ENCODE measurements at places on chromosomes 5 and 9.

GRCh38 chr5:10400831-10401230, 40.8 kb upstream of the ROPN1L start:
- no peak for DNase-seq

- DNase-seq: no peak
These were observed 2.9 kb upstream of the REEP2 start for GRCh38 chr5:138435943-138436342.

GRCh38 chr5:162685302-162685701, 617.7 kb downstream of the GABRG2 start:
- no peak for DNase-seq

DNA sequence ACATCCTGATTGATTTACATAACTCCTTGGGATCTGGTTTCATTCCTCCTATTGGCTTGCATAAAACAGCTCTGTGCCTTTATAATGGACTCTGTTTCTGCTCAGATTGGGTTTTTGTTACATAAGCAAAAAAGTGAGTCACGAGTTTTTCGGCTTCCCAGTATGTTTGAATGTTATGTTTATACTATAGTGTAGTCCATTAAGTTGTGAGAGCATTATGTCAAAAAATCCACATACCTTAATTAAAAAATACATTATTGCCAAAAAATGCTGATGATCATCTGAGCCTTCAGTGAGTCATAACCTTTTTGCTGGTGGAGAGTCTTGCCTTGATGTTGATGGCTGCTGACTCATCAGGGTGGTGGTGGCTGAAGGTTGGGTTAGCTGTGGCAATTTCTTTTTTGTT, 144.6 kb downstream of the CCDC171 start:
- no peak for DNase-seq

DNA sequence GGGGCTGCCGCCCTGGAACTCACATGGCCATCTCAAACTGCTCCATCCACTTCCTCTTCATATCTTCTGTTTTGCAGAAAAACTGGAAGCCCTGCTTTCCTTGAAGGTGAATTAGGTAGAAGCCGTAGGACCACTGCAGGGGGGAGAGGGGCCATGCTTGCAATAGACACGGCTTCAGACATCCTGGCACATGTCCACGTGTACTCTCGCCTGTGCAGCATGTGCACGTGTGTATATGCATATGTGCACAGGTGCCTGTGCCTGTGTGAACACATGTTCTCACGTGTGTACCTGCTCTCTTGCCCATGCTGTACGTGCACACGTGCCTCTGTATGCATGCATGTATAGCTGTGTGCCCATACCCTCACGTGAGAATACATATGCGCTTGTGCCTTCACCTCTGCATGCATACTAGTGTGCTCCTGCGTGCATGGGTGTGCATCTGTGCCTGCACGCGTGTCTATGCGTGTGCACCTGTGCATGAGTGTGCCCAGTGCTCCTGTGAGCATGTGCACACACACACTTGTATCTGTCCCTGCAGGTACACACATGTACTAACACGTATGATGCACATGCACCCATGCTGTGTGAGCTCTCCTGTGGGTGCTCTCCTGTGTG, 47.7 kb upstream of the SARDH start:
- DNase-seq: no peak

GRCh38 chr5:118249386-118249785, 739.0 kb downstream of the DTWD2 start:
- DNase-seq: no peak

DNA sequence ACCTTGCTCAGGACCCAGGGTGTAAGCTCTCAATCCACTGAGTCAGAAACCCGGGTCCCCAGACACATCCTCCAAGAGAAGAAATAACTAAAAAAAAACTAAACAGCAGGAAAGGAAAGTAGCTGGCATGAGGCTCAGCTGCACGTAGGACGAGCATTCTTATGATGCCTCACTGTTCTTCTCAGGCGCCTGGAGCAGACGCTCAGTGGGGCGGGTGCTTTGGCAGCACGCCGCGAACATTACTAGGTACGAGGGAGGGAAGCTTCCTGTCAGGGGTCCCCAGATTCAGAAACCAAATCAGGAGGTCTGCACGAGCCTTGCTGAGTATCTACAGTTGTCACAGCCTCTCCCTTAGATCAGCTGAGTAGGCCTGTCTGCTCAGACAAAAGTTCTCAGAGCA, 85.8 kb downstream of the SECISBP2 start:
- no peak for DNase-seq

DNA sequence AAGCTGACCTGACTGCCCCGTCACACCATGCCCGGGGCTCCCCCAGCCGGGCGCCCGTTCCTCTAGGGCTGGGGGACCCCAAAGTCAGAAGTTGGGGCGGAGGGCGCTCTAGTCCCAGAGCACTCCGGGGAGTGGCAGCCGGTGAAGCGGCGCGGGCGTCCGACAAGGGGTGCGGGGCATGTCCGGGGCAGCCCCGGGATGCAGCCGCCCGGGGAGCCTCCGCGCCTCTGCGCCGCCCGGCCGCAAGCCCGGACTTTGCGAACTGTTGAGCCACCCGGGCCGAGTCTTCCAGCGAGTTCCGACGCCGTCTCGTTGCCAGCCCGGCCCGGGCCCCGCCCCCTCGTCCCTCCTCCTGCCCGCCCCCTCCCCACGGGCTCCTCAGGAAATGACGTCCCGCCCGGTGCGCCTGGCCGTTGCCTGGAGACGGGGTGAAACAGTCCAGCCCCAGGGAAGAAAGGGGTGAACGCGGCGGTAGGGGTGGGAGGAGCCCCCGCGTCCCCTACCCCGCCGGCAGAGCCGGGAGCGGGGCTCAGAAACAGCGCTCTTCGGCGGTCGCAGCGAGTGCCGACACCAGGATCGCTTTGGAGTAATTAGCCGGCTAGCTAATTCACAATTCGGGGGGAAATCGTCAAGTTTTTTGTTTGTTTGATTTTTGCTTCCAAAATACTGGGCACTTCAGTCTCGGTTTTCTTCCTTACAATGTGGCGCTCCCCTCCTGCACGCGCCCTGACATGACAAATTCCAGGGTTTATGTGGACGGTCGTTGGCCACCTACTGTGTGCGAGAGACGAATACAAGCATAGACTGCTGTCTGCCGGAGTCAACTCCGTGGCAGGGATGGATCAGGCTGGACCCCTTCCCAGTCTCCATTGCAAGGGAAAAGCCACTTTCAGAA, at the start of gene WHRN:
TSS of gene WHRN (minus strand) at position 287 of the 895 bp plus-strand sequence. CDS start 672 bp downstream, outside the sequence.
- peak; percentile 93 for DNase-seq

- no peak for DNase-seq
These were observed 34.9 kb downstream of the BICD2 start for GRCh38 chr9:92729735-92730155.

DNA sequence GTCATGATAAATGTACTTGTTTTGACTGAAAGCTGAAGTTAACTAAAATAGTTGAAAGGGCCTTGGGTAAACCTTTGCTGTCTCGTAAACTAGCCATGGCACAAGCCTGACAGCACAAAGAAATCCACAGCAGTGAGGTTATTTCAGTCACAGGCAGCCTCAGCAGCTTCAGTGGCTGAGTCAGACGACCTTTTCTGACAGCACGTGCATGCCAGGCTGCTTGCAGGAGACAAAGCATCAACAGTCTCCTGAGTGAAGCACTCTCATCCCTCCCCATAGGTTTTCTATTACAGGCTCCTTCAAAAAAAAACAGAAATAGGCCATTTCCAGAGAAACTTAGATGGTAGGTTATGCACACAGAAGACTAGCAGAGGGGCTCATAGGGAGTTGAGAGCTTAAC, 34.6 kb downstream of the OXCT1 start:
- no peak for DNase-seq

DNA sequence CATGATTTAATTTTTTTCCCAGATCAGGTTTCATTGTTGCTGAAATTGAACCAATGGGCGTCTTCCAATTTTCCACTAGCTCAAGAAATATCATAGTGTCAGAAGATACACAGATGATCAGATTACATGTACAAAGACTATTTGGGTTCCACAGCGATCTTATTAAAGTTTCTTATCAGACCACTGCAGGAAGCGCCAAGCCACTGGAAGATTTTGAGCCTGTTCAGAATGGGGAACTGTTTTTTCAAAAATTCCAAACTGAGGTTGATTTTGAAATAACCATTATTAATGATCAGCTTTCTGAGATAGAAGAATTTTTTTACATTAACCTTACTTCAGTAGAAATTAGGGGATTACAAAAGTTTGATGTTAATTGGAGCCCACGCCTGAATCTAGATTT, 251.6 kb downstream of the ADGRV1 start:
- DNase-seq: no peak

DNA sequence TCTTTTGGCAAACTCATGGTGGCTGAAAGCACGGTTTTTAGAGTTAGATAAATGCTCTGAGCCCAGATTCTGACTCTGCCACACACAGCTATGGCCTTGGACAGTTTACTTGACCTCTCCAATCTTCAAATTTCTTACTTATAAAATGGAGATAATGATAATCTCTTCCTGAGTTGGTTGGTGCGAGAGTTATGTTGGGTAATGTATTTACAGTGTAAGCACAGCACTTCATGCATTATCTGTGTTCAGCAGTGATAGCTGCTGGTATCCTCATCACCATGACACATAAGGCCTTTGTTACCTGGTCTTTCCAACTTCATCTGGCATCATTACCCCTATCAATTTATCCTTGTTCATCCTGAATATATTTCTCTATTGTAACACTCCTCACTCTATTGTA, 178.8 kb upstream of the ELL2 start:
- DNase-seq: no peak

DNA sequence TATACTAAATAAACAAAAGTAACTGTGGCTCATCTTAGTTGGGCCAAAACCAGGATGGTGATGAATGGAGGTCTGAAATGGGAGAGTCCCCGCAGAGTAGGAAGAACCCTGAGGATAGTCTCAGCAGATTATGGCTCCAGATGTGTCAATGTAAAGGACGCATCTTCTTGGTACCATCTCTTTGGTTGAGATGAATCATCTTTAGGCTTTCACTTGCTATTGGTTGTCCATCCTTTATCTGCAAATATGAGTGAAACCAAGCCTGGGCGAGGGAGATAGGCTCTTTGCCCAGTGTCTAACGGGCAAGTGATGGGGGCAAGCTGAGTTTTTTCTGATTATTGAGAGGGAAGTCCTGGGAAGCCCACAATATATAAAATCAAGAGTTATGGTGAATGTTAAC, 19.4 kb upstream of the LCP2 start:
- no peak for DNase-seq

DNA sequence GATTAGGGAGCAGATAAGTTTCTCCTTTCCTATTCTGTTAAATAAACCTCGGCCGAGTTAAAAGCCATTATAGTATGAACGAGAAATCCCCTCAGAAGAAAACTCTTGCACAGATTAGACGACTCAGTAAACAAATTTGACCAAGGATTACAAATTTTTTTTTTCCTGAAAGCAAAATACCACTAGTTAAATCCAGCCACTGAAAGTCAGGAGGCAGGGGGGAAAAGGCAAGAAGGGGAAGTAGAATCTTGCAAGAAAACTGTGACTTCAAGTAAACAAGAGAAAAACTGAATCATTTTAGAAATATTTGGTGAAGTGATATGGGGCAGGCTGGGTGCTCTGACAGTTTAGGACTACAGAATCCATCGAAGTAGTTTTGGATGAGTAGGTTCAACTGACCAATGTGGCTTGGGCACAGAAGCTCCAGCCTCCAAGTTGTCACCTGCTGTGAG, 251.0 kb downstream of the DENND1A start:
- no peak for DNase-seq

DNA sequence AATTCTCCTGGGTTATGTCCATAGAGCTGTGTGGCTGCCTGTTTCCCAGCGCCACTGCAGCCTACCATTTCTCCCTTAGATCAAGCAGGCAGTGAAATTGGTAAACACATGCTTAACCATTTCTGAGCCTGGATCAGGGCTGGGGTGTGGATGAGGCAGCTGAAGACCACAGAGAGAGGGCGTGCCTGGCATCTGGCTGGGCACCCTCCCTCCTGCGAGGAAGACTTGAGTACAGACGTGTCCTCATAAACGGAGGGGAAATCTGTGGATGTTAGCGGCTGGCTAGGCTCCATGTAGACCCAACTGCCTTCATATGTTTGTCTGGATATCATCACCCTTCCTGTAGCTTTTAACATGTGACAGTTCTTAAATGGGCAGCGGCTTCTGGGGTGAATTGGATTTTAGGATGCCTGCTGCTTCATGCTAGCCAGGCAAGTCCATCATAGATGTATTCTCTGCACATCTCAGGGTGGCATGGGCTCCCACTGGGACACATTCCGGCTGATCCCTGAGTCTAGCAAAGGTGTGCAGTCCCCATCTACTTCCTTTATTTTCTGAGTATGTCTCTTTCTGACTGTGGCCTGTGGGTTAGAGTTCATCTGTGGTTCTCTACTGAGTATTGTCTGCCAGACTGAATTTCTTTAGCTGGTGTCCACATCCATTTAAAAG, 11.0 kb downstream of the RGS3 start:
- no peak for DNase-seq

DNA sequence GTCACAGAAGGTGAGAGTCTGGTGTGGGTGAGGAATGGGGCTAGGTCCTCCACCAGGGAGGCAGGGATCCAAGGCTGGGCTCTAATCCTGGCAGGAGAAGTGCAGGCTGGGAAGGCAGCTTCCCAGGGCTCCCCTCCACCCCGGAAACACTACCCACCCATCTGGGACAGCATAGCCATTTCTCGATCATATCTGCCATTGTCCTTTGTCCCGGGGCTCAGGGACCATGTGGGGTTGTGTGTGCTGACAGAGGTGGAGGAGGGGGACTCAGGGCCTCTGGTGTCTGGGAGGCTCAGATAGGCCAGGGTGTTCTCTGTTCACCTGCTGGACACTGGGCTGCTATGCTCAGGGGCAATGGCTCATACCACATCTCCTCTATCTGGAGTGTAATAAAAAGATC, 32.2 kb upstream of the STRBP start:
- DNase-seq: no peak

- DNase-seq: no peak
These were observed 3.5 kb downstream of the CNOT8 start for GRCh38 chr5:154861946-154862345.

- no peak for DNase-seq
These were observed 155.5 kb downstream of the TENT4A start for GRCh38 chr5:6868575-6869215.

DNA sequence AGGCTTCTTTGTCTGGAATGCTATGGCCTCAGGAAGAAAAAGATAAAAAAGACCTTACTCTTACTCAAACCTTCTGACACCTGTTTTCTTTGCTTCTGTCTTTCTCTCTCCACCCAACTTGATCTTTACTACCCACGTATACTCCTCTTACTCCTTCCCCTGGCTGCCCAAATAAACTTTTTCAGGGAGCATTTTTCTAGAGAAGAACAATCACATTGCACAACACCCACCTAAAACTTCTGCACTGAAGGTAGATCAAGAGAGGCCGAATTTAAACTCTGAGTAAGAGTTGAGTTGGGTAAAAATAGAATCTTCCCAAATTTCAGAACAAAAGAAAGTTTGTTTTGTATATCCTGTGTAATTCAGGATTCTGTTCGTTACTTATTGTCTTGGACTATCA, 3.9 kb downstream of the TEX48 start:
- DNase-seq: no peak

Data from central memory CD4-positive, alpha-beta T cell (primary cell).